ENCODE measurements at places on chromosomes 7 and 10.
A peak's percentile ranks its signal among the peaks of the same experiment; 100 is the strongest.

DNA sequence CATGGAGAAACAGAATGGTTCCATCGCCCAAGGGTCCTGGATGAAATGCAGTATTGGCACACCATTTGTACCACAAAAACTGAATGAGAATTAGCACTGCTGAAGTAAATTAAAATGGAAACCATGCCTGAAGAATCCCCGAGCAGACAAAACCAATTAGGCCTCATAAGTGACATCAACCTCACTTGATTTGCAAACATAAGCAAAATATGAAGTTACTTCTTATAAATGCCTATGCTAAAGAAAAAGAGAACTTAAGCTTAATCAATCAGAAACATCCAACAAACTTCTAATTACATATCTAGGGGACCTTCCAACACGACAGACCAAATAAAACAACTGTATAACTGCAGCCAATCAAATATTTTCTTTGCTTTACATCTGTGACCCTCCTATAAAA is 4.4 kb downstream of the FAM3C start:
- no peak for DNase-seq

- DNase-seq, result no peak
Measured at GRCh38 chr7:8044761-8045430, 76.3 kb downstream of the GLCCI1 start.

DNA sequence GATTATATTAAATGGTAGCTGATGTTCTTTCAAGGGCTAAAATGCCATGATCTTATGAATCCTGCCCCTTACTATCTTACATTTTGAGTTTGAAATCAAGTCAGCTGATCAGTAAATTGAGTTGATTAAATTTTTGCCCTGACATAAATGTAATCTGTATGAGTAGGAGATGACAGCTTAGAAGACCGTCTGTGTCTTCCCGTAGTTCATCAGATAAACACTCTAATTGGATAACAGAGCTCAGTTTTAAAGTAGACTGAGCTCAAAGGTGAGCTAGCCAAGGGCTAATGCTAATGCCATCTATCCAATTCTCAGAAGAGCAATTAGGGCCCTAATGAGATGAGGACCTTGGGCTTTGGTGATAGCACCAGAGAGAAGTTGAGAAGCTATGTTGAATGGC is 82.9 kb downstream of the LRRC4 start:
- no peak for DNase-seq

DNA sequence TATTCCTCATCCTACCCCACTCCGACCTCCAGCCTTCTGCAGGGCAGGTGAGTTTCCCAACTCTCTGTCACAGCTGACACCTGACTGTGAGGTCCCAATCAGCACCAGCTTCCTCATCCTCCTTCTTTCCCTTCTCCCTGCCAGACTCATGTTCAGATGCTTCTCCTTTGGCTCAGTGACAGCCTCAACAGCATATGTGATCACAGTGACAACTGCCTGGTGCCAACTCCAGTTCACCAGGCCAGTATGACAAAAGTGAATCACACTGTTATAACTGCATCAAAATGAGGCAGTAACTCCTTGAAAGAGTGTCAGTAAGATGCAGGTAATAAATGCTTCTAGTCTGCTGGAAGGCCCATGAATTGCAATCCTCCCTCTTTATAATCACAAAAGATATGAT is 46.8 kb upstream of the NFE2L3 start:
- no peak for DNase-seq

- DNase-seq, result no peak
Measured at GRCh38 chr7:105744258-105744657, 132.1 kb downstream of the ATXN7L1 start.

GRCh38 chr10:75450075-75450445 is 18.6 kb downstream of the LRMDA start:
- DNase-seq, result no peak

GRCh38 chr7:116583653-116584052 is 58.8 kb downstream of the CAV1 start:
- no peak for DNase-seq

- no peak for DNase-seq
Measured at GRCh38 chr10:91307489-91307888, 87.0 kb downstream of the PCGF5 start.

GRCh38 chr7:55309040-55309991 is 55.8 kb upstream of the LANCL2 start:
- DNase-seq, result peak; percentile 70

DNA sequence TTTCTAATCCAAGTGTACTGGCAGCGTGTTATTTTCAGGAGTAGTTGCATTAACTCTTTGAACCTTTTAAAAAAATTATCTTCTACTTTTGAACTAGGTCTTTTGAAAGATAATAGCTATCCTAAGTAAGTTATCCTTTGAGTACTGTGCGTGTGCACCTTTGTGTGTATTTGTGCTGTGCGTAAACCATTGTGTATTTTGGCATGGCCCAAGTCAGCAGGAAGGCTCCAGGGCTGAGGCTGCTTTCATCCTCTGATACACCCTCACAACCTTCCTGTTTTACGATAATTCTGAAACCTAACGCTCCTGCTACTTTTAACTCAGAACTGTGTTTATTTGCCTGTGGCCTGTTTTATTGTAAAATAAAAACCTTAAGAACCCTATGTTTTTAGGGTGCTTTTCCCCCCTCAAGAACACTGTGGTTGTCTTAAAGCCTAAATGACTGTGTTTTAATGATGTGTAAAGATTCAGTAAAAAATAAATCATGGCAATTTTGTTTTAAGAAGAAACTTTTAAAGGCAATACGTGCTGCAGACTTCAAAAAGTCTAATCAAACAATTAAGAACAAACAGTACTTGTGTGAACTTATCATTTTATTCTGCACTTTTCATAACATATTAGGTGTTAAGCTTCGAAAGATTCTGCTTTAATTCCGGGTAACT is 57.5 kb downstream of the HDAC9 start:
- no peak for DNase-seq

DNA sequence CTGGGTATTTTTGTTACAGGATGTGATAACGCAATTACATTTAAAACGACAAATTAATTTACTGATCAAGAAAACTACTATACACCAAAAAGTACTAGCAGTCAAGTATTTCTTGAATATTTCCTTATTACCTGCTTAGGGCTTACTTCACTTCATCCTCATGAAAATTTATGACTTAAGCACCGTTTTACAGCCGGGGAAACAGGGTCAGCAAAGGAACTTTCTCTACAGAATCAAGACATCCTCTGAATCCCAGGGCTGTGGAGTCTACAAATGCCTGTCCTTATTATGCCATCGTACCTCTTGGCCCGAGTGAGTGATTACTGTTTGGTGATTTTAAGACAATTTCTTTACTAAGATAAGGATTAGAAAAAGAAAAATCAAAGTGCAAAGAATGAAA is 248.3 kb downstream of the ZMYND11 start:
- no peak for DNase-seq

GRCh38 chr10:46198516-46198915 is 88.3 kb upstream of the ANTXRL start:
- DNase-seq, result no peak

DNA sequence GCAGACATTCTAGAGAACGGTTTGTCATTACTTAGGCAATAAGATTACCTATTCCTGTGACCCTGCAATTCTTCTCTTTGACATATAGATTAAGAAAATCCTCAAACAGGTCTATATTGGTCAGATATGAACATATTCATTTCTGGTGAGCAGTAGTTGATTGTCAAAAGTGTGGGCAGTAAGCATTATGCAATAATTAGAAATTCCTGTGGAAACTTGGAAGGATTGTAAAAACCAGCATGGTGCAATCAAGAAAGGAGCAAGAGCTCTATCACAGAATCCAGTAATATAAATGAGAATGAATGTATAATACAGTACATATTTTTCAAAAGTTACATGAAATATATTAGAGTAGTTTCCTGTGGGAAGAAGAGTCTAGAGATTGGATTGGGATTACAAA is 406.5 kb downstream of the SUGCT start:
- no peak for DNase-seq

DNA sequence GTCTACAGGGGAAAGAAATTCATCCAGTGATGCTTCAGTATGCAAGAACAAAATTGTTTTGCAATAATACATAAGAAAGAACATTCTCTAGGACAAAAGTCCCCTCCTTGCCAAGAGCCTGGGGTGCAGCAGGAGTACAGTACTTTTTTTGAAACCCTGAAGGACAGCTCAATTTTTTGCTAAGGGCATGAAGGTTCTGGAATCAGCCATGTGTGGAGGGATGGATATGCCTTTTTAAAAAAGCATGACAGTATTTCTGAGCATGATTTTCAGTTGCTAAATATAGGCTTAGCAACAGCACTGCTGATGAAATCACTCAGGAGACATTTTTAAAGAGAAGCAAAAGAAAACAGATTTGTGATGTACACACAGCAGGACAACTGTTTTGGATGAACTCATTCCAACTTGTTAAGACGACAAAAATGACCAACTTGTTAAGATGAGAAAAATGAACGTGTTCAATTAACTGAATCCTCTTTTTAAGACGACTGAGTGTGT is 39.3 kb downstream of the HBP1 start:
- DNase-seq, result no peak

DNA sequence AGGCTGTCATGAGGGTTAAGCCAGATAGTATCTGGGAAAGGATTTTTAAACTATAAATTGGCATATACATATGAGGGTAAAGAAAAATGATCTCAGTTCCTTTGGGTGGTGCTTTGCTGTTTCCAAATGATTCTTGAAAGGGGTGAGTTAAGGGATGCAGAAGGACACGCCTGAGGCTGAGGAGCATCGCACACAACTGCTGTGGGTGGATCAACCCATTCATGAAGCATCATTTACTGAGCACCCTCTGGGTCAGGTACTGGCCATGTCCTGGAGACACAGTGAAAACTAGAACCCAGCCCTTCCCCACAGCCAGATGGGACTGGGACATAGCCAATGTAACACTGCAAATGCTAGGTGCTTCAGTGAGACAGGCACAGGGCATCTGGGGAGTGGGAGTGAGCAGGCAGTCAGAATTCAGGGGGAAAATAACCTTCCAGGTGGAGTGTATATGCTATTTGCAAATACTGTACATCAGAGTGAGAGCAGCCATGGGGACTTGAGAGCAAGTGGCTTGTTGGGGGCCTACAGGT is 112.1 kb downstream of the WDFY4 start:
- no peak for DNase-seq

- DNase-seq, result no peak
Measured at GRCh38 chr7:155781433-155781832, 30.8 kb downstream of the SHH start.

DNA sequence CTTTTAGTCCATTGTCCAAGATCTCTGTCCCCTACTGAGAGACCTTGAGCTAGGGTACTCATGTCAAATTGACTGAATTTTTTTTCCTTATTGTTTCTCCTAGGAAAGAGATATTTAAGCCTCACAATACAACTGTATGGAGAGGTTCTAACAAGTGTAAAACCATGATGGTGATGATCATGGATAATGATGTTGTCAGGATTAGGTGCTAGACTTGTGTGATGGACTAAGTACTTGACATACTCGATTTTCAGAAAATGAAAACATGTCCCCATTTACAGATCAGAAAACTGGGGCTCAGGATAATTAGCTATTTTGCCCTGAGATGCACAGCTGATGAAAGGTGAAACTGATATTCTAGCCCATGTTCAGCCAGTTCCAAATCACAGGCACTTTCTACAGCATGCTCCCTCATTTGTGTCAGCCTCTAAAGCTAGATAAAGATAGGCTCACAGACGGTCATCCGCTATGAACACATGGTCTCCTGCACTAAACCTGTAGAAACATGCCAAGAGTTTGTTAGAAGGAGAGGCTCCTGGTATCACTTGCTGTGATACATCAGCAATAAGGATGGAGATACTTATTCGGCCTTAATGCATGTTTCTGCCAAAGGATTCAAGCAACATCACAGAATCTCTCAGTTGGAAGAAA is 67.6 kb downstream of the CREB3L2 start:
- DNase-seq, result no peak

DNA sequence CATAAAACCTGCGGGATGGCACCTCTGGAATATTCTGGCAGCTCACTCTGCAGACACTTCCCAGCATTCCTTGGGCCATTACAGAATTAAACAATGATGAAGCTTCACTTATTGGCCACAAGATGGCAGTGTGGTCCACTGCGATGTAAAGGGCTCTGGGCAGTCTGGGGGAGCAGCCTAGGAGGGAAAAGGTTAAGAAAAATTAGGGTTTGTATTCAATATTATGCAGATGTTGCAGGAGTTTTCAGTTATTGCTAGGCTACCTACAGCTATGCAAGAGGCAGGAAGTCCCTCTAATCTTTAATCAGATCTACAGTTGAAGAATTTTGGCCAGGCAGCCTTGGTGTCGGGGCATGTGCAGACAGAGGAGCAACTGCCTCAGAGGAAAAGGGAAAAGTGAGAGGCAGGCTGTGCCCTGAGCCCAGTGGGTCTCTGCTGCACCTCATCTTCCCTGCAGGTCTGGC is 233.2 kb upstream of the PRSS1 start:
- peak; percentile 57 for DNase-seq

- DNase-seq, result no peak
Measured at GRCh38 chr10:93757136-93757535, 600 bp upstream of the LGI1 start.

GRCh38 chr7:127666602-127667001 is 14.6 kb downstream of the SND1 start:
- DNase-seq, result no peak

GRCh38 chr10:43684292-43684559 is 35.5 kb upstream of the ZNF32 start:
- no peak for DNase-seq

DNA sequence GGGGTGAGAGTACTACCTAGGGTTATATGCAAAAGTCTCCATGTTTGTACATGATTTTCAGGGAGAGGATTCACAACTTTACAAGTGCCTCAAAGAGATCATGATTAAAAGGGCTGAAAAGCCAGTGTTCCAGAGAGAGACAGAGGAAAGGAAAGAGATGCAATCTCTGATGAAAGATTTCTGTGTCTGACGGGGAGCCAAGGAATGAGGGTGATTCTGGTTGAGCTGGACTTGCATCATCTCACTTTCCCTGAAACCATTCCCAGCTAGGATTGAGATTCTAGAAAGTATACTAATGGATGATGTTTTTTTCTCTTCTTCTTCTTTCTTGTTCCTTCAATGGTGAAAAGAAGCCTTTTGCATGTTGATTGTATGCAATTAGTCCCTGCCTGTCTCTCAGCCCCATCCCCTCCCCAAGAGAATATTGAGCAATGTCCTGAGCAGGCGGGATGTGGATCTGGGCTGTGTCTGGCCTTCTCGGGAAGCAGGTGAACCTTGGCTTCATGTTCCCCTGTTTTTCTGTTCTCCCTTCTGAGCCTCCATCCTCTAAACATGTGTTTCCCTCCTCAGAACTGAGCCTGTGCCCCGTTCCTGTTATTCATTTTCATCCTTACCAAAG is 186.1 kb downstream of the ZNF365 start:
- DNase-seq, result no peak

GRCh38 chr10:11975795-11976194 is 66.8 kb downstream of the UPF2 start:
- DNase-seq, result no peak

GRCh38 chr10:93420091-93420490 is 62.0 kb downstream of the MYOF start:
- no peak for DNase-seq

All from CD4-positive, alpha-beta T cell treated with Interleukin-17A for 1 hour (primary cell).